ENCODE measurements at places on chromosomes 2 and 18.

GRCh38 chr18:13120255-13120654 is 98.3 kb upstream of the LDLRAD4 start:
- no peak for DNase-seq

DNA sequence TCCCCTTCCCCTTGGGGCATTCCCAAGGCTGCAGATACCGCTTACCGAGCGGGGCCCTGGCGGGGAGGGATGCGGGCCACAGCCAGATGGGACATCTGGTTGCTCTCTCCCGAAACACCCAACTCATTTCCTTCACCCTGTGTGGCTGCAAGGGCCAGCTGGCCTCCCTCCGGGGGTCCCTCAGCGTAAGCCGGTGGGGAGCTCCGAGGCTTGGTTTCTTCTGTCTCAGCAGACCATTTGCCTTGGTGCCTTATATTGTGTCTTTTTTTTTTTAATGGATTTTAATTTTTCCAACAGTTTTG is 107.6 kb upstream of the ODC1 start:
- no peak for DNase-seq

- no peak for DNase-seq
These were observed 833.2 kb upstream of the SALL3 start for GRCh38 chr18:78146136-78147085.

- DNase-seq: no peak
These were observed 3.0 kb downstream of the HNRNPLL start for GRCh38 chr2:38599706-38600105.

- no peak for DNase-seq
These were observed 77.1 kb upstream of the TGFA start for GRCh38 chr2:70630761-70631160.

- no peak for DNase-seq
These were observed 365.8 kb upstream of the RND3 start for GRCh38 chr2:150853263-150853662.

GRCh38 chr18:48785091-48785614 is 165.6 kb downstream of the SMAD7 start:
- DNase-seq: no peak

GRCh38 chr2:2502201-2502549 is 171.1 kb upstream of the MYT1L start:
- no peak for DNase-seq

GRCh38 chr2:1973636-1974035 is 229.3 kb upstream of the PXDN start:
- DNase-seq: no peak

- no peak for DNase-seq
These were observed 625.6 kb downstream of the EPHA4 start for GRCh38 chr2:220946552-220946951.

- no peak for DNase-seq
These were observed 274.5 kb downstream of the MYT1L start for GRCh38 chr2:2056531-2056930.
